GM23338 (cell line): ENCODE measurements at places on chromosomes 7 and 10. TPM values are rescaled to one million over a fixed set of nuclear protein-coding genes. Genes with fewer than 3 reads are reported as not detected.

- no peak for DNase-seq
Measured at GRCh38 chr7:106080300-106080987, 31.7 kb downstream of the SYPL1 start.

GRCh38 chr10:122282909-122283308 is 11.8 kb downstream of the BTBD16 start:
- DNase-seq = no peak

Gene ZNRF2
- 6.0 TPM in 2 replicates for polyA plus RNA-seq

DNA sequence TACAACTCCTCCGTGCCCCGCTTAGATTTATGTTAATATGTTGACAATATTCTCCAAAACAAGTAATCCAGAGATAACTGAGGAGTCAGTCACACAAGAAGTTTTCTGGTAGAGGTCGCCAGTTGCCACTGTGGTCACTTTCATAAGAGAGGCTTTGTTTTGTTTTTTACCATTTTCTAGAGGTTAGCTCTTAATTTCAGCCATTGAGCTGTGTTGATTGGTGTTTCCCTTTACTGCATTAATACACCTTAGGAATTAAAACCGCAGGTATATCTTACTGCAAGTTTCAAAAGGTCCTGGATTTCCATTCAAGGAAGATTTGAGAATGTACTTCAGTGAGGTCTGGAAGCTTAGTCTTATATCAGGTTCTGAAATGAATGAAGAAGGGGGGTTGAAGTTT is 3.5 kb downstream of the BMI1 start:
- DNase-seq = no peak

DNA sequence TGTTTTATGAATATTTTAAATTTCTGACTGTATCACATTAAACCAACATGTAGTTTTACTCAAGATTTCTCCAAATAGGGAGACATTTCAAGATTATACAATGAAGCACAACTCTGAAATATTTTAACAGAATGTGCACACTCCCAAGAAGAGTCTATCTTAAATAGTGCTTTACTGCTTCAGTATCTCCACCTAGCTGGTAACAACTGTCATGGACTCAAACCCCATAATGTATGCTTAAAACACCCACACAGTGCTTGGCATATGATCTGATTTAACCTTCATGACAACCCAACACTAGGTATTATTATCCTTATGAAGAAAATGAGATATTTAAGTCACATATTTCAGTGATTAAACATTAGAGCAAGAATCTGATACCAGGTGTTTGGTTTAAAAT is 45.9 kb downstream of the ASZ1 start:
- no peak for DNase-seq

Gene CALCR
- 0.32 and 0.59 TPM in 2 replicates for polyA plus RNA-seq
